ENCODE measurements at places on chromosomes 5 and 9.

- DNase-seq: no peak
Observed at GRCh38 chr9:75148561-75148960, 60.2 kb downstream of the OSTF1 start.

- no peak for DNase-seq
Observed at GRCh38 chr9:107260437-107261081, 22.5 kb upstream of the RAD23B start.

DNA sequence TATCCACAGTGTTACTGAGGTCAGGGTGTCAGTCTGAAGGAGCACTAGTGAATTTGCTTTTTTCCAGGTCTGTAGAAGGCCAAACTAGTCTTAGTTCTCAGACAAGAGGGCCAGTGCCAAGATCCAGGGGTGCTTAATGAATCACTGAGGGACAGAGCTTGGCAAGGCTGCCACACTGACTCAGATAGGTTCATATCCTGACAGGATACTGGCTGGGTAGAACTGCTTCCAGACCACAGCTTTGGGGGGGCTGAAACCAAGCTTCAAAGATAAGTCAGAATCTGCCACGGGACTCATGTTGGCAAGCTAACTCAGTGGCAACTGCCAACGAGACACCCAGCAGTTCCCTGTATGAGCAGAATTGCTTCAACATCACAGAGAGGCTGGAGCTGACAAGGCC, 1125.4 kb downstream of the EFNA5 start:
- no peak for DNase-seq

GRCh38 chr9:135864447-135865049, 42.8 kb downstream of the CAMSAP1 start:
- DNase-seq: peak; percentile 58

DNA sequence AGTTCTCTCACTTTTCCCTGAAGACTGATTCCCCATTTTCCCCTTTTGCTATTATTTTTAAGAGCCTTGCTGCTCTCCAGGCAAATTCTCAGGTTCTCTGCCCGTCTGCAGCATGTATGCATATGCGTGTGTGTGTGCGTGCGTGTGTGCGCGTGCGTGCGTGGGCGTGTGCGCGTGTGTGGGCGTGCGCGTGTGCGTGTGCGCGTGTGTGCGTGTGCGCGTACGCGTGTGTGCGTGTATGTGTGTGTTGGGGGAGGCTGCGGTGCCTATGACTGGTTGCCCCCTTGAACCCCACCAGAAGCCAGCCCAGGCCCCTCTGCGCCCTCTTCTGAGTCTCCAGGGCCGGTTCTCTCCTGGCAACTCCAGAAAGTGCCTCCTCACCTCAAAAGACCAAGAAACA, 987 bp upstream of the FOXI1 start:
- no peak for DNase-seq

- no peak for DNase-seq
Observed at GRCh38 chr5:73263001-73263710, 90.2 kb downstream of the TMEM174 start.

DNA sequence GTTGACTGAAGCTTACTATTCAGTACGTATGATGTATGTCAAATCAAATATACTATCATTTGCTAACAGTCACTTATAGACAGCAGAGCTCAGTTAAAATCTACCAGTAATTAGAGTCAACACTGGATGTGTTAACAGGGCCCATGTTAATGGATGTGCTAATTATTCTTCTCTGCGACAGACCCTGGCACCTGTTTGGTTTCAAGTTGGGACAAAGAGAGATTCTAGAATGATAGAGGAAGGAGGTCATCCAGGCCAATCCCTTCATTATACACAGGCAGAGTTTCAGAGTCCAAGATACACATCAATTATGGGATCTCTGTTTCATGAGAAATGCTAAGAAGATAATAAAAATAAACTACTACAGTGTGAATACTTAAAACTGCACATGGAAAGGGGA, 615.0 kb downstream of the ZNF608 start:
- DNase-seq: no peak

GRCh38 chr9:120783602-120784047, 9.6 kb downstream of the FBXW2 start:
- no peak for DNase-seq

DNA sequence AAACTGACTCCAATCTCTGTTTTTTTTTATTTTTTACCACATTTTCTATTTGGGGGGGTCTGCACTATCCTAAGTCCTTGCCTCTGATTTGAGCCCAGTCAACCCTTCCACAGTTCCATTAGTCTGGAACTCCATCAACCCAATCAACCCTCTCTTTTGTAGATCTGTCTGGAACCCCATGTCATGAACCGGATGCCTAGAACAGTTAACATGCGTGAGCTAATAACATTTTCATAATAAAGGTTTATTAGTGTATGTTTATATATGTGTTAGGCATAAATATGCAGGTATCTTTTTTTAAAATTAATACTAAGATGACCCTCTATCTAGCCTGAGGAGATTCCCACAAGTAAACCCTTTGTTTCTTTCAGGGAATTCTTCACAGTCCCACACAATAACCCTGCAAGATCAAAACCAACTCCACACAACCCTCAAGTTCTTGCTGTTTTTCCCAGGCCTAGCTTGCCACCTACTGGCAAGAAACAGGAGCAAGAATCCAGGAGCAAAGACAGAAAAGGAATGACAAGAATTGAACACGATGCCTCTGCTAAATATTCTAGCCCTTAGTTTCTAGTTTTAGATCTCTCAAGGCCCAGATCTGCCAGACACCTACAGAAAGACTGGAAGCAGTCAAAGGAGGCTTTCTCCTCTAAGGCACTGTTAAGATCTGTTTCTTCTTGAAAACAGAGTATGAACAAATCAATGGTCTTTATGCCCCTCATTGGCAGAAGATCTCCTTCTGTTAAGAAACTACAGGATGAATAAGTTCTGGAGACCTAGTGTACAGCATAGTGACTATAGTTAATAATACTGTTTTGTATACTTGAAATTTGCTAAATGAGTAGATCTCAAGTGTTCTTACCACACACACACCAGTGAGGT, 100.4 kb downstream of the TRIM36 start:
- peak; percentile 57 for DNase-seq

DNA sequence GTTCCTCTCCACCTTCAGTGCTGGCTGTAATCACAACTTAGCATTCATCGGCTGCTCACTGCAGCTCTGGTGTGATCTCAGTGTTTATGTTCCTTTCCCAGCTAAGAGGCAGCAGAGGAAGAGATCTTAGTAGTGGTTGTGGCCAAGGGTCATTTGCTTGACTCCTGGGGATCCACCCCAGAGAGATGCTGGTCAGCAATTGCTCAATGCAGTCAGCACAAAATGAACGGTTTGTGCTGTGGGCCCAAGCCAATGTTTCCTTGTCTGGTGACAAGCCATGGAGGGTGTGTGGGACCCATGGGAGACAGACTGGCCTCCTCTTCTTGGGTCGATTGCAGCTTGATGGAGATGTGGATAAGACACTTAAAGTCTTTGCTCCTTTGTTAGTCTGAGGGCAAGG, 16.1 kb upstream of the FRMD3 start:
- no peak for DNase-seq

- no peak for DNase-seq
Observed at GRCh38 chr5:32664523-32664922, 46.6 kb upstream of the NPR3 start.

GRCh38 chr9:19223724-19224123, 6.8 kb upstream of the DENND4C start:
- no peak for DNase-seq

GRCh38 chr5:78320401-78320800, 25.9 kb upstream of the AP3B1 start:
- DNase-seq: no peak

- peak; percentile 7 for DNase-seq
Observed at GRCh38 chr9:70883056-70883455, 238.4 kb downstream of the TRPM3 start.

DNA sequence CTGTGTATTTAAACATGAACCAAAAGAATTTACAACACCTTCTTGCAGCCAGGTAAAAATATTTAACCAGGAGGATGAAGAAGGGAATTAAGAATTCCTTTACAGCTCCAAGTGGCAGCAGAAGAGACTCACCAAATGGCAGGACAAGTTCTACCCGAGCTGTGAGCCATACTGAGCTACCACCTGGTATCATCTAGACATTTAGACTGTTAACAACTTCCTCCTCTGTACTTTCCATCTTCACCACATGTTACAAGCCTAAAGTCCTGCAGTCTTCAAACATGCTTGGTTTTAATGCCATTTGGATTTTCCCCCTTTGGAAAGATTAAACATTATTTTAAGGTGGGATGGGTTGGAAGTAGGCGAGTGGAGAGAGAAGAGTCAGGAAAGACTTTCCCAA, 190.2 kb downstream of the TRPM6 start:
- DNase-seq: no peak

- no peak for DNase-seq
Observed at GRCh38 chr5:7794823-7795222, 56.1 kb downstream of the CFAP90 start.

GRCh38 chr5:31984691-31985090, 189.4 kb downstream of the GOLPH3 start:
- DNase-seq: no peak

- no peak for DNase-seq
Observed at GRCh38 chr9:98330831-98331230, 75.4 kb upstream of the TBC1D2 start.

GRCh38 chr5:107604990-107605389, 65.7 kb downstream of the EFNA5 start:
- no peak for DNase-seq

- peak; percentile 83 for DNase-seq
Observed at GRCh38 chr5:150295172-150295634, 5.6 kb upstream of the CAMK2A start.

GRCh38 chr5:146849694-146850303, 28.8 kb downstream of the PPP2R2B start:
- no peak for DNase-seq

DNA sequence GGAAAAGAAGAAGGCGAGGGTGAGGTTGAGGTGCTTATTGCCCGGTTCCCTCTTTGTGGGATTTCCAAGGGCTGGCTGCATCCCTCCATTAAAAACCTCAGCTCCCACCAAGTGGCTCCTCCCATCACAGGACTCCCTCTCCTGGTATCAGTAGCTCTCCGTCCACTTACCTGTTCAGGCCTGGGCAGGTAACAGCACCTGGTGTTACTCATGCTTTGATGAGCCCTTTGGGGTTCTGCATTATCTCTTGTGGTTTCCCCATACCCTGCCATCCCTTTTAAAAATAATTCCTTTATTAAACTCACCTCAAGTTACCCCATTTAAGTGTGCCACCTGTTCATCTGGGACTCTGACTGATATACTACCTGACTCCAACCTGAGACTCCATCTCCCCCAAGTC, 17.5 kb upstream of the TGFBR1 start:
- DNase-seq: no peak

DNA sequence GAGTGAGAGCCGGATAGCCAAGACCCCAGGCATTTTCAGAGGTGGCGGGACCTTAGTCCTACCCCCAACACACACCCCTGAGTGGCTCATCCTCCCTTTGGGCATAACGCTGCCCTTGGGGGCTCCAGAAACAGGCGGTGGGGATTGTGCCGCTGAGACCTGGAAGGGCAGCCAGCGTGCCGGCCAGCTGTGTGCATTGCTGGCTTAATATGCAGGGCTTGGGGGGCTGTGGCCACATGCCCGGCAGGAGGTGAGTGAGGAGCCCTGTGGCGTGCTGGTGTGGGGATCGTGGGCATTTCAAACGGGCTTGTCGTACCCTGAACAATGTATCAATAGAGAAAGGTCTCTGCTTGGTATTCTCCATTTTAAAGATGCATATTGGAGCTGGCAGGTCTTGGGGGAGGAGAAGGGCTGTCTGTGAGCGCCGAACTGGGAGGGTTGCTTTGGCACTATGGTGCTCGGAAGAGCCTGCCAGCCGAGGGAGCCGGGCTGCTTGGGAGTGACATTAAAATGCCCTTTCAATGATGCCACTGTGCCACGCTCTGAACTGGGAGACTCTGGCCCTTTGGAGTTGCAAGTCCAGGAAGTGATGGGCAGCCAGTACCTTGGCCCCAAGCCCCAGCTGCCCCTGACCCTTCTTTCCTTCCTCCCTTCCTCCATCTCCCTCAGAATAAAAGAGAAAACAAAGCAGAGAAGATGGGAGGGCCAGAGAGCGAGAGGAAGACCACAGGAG, 11.2 kb upstream of the OLFM1 start:
- no peak for DNase-seq

DNA sequence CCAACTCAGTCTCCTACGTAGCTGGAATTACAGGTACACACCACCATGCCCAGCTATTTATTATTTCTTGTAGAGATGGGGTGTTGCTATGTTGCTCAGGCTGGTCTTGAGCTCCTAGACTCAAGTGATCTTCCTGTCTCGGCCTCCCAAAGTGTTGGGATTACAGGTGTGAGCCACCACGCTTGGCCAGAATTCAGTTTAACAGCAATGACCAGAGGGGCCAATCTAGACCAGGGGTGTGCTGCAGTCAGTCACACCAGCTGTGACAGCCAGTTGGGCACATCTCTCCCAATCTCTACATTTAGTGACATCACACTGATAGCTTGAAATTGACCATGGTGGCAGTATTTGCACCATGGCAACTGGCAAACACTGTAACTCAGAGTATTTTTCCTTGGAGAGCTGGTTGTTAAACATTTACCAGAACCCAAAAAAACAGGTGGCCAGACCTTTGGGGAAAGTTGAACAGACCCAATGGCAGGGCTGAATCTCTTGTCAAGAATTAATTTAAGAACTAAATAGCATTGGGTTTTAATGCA, 67.7 kb upstream of the UBTD2 start:
- DNase-seq: no peak

- no peak for DNase-seq
Observed at GRCh38 chr9:69204849-69205248, 30.8 kb downstream of the TJP2 start.

DNA sequence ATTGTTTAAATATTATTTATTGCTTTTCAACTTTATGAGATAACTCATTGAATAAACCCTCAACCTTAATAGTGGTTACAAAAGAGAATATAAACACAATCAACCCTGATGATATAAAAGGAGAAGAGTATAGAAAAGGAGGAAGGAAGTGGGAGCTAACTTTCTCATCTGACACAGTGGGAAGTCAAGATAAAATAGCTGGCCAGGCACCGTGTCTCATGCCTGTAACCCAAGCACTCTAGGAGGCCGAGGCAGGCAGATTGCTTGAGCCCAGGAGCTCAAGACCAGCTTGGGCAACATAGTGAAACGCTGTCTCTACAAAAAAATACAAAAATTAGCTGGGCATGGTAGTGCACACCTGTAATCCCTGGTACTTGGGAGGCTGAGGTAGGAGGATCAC, 93.5 kb downstream of the PPP2R2B start:
- DNase-seq: no peak

- no peak for DNase-seq
Observed at GRCh38 chr9:127990554-127990953, 9.8 kb upstream of the EEIG1 start.

DNA sequence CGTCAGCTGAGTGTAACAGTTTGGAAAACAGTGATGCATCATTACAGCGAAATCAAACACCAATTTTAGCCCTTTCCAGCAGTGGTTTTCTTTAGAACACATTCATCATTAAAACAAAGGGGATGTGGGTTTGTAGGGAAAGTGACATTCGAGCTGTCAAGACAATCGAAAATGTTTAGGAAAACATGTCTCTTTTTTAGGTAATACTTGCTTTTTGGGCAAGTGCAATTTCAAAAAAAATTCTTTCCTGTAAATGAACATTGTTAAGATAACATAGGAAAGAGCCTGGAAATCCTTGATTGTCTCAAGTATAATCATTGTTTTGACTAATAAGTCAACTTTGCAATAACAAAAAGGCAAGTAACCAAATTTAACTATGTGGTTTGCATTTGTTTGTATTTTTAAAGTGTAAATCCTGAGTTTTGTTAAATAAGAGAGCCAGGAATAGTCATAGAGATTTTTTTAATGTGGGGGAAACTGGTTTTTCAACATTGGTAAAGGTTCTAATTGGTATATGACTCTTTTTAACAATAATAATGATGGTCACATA, 182.5 kb downstream of the TTLL11 start:
- no peak for DNase-seq

Measured in urothelium cell line (cell line).